ENCODE measurements at places on chromosomes 4 and X. TPM values are rescaled to one million over a fixed set of nuclear protein-coding genes. Genes with fewer than 3 reads are reported as not detected.

DNA sequence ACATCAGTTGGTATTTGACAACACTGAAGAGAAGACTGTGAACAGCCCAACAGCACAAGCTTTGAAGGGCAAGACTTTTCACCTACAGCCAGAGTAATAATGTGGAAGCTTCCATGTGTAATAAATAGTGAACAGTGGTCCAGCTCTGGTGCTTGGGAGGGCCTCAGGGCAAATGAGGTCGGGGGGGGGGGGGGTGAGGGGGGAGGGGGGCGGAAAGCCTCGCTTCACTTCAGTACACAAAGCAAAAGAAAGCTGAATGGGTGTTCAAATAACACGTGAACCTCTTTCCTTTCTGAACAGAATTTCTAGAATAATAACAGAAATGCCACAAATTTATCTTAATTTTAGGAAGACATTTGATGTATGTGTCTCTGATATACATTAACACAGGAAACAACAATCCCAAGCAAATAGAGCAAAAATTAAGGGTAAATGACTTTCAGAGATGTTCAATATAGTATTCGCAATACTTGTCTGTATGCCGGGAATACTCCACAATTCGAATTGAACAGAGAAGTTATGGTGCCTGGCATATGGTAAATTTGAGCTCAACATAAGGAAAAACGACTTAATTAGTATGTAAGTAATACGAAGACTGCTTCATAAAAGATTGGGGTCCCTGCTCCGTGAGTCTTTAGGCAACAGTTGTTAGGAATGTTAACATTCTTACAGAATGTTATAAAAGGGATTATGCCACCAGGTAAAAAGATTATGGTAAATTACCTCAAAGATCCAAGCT, 92.6 kb downstream of the FRYL start:
- H3K4me3 ChIP-seq = no peak overlapping the region
- no peaks in the 10 kb centered on the region for H3K27me3 ChIP-seq
- no peaks in the 10 kb centered on the region for H3K36me3 ChIP-seq
- DNase-seq = no peak
- peaks cover 9% of the 10 kb centered on the region for H3K4me1 ChIP-seq

DNA sequence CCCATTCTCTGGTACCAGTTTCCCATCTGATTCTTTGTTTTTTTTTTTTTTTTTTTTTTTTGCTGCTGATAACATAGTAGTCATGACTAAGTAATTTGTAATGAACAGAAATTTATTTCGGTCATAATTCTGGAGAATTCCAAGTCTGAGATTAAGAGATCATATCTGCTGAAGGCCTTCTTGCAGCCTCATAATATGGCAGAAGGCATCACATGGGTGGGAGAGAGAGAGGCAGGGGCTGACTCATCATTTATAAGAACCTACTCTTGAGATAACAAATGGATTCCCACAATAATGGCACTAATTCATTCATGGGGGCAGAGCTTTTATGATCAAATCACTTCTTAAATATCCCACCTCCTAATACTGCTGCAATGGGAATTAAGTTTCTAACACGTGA, 1034.3 kb downstream of the STIM2 start:
- no peaks in the 10 kb centered on the region for H3K27me3 ChIP-seq
- H3K4me3 ChIP-seq = no peak overlapping the region
- no peak for DNase-seq
- H3K4me1 ChIP-seq = no peaks in the 10 kb centered on the region
- no peaks in the 10 kb centered on the region for H3K36me3 ChIP-seq
- H3K27ac ChIP-seq = no peak overlapping the region

GRCh38 chrX:130120321-130120731, 10.0 kb upstream of the ELF4 start:
- DNase-seq = no peak
- peaks cover 15% of the 10 kb centered on the region for H3K36me3 ChIP-seq
- no peaks in the 10 kb centered on the region for H3K27me3 ChIP-seq
- H3K4me3 ChIP-seq = peak overlapping the region; percentile 60

DNA sequence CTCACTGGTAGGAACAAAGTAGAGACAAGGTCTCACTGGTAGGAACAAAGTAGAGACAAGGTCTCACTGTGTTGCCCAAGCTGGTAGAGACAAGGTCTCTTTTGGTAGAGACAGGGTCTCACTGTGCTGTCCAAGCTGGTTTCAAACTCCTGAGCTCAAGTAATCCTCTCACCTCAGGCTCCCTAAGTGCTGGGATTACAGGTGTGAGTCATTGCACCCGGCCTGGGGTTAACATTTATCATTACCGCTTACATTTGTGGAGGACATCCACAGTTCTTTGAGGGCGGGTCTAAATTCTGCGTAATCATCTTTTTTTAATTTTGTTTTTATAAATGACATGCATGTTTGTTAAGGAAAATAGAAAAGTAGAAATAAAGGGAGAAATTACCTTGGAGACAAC, 12.0 kb downstream of the RAB33B start:
- H3K4me3 ChIP-seq = no peak overlapping the region
- no peaks in the 10 kb centered on the region for H3K36me3 ChIP-seq
- H3K27ac ChIP-seq = no peak overlapping the region
- DNase-seq = no peak

- no peak overlapping the region for H3K27ac ChIP-seq
- H3K4me1 ChIP-seq = no peaks in the 10 kb centered on the region
- DNase-seq = no peak
- H3K27me3 ChIP-seq = no peaks in the 10 kb centered on the region
- no peak overlapping the region for H3K4me3 ChIP-seq
Observed at GRCh38 chrX:142804085-142804484, 221.6 kb upstream of the SPANXN4 start.

DNA sequence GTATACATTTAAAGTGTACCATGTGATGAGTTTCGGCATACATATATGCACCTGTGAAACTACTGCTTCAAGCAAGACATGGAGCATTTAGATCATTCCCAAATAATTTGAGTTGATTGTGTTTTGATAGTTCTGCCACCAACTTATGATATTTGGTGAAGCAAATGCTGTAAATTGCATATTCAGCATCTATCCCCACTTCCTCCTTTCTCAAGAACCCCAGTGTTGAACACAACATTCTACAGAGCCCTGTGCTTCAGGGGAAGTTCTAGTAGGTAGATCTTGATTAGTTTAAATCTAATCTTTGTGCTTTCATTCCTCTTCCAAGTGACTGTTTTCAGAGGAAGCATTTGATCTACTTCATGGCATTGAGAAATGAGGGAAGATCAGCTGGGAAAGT, 5.4 kb upstream of the SHROOM3 start:
- no peak overlapping the region for H3K27ac ChIP-seq
- no peaks in the 10 kb centered on the region for H3K36me3 ChIP-seq
- no peak for DNase-seq
- no peaks in the 10 kb centered on the region for H3K27me3 ChIP-seq

DNA sequence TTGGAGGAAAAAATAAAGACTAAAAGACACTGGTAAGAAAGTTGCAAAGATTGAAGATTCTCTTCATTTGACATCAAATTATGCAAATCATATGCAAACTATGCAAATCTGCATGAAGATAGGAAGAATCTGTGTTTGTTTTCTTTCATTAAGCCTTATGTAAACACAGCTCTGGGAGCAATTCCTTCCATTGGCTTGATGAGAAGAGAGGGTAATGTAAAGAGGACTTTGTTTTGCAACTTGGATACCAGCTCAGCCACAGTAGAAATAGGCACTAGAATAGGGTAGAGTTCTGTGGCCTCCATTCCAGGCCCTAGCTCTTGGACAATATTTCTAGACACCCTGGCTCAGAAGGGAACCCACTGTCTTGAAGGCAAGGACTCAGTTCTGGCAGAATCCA, 388.4 kb upstream of the RASGEF1B start:
- H3K4me3 ChIP-seq = no peak overlapping the region
- no peaks in the 10 kb centered on the region for H3K36me3 ChIP-seq
- no peaks in the 10 kb centered on the region for H3K27me3 ChIP-seq
- no peak for DNase-seq
- H3K4me1 ChIP-seq = no peaks in the 10 kb centered on the region

GRCh38 chr4:95129821-95130311, 372.1 kb downstream of the BMPR1B start:
- H3K27ac ChIP-seq = peak overlapping the region; percentile 72
- peak; percentile 59 for DNase-seq
- no peak overlapping the region for H3K4me3 ChIP-seq
- H3K4me1 ChIP-seq = peaks cover 11% of the 10 kb centered on the region
- no peaks in the 10 kb centered on the region for H3K36me3 ChIP-seq

- no peaks in the 10 kb centered on the region for H3K36me3 ChIP-seq
- DNase-seq = no peak
- no peak overlapping the region for H3K27ac ChIP-seq
- peaks cover 9% of the 10 kb centered on the region for H3K4me1 ChIP-seq
- H3K4me3 ChIP-seq = no peak overlapping the region
- no peaks in the 10 kb centered on the region for H3K27me3 ChIP-seq
Observed at GRCh38 chr4:122673252-122673651, 52.4 kb upstream of the IL21 start.

- H3K27me3 ChIP-seq = no peaks in the 10 kb centered on the region
- H3K4me1 ChIP-seq = peaks cover 6% of the 10 kb centered on the region
- no peaks in the 10 kb centered on the region for H3K36me3 ChIP-seq
Observed at GRCh38 chrX:56232221-56233082, at the start of gene KLF8. TSS of gene KLF8 (plus strand) at chrX:56232356. CDS start at chrX:56233335, 979 bp downstream.

Gene EMCN
- total RNA-seq = not detected

Gene NPY1R
- 6.9 TPM for total RNA-seq

Gene RTL9
- not detected for total RNA-seq
